Karpas-422 (cell line): ENCODE measurements at places on chromosomes 7 and 10.

GRCh38 chr10:112766636-112767035 lies 183.4 kb upstream of the TCF7L2 start:
- no peak for DNase-seq

DNA sequence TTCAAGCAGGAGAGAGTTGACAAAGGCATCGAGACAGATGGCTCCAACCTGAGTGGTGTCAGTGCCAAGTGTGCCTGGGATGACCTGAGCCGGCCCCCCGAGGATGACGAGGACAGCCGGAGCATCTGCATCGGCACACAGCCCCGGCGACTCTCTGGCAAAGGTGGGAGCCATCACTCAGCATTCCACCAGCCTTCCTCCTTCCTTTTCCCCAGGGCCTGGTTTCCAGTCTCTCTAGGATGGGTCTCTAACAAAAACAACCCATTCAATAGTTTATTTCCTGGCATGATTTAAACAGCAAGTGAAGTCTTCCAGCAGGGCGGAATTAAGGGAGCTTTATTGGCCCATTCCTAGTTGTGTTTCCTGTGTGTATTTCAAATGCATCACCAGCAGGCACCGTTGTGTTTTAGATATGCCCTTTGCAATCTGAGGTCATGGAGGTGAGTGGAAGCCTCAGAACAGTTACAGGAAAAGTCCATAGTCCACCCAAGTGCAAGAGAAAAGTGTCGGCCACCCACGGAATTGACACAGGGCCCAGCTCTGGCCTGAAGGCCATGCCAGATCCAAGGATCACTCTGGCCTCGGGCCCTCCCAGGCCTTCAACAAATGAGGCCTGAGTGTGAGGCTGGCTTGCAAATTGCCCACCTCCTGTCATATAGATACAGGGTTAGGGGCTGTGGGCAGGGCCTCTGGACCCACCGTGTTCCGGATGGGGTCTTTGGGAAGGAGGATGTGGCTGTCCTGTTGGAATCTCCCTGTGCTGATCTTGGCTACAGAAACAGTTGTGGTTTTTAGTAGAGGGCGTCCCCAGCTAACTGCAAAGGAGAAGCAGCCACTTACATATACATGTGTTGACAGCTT lies 46.9 kb upstream of the TRIM8 start:
- no peak for DNase-seq

GRCh38 chr10:122331615-122332446 lies 42.7 kb upstream of the PLEKHA1 start:
- DNase-seq: no peak

- DNase-seq: no peak
Observed at GRCh38 chr10:97687785-97688781, 1.0 kb upstream of the AVPI1 start.
